ENCODE measurements at places on chromosomes 6 and 20.

DNA sequence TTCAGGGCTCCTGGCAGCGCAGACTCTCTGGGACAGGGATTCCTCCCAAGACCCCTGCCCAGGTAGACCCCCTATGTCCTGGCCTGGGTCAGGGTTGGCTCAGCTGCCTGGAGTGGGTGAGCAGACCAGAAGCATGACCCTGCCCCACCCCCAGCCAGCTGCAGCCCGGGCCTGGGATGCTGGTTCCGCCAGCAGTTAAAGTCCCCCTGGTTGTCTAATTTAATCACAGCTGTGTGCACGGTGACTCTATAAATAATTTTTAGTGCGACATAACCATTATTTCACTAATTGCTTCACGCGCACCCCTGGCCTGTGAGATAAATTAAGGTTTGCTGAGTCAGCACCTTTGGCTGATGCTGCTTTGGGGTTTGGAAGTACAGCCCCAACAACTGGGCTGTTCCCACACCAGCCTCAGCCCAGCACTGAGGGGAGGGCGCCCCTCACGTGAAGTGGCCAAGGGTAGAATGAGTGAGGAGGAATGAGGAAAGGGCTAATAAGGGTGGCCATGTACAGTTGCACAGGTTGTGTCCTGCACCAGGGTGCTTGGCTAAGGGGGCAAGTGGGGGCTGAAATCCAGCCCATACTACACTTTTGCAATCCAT lies 26.1 kb upstream of the CDH22 start:
- no peak for DNase-seq

GRCh38 chr6:133277900-133278545 lies 36.9 kb downstream of the EYA4 start:
- no peak for DNase-seq

DNA sequence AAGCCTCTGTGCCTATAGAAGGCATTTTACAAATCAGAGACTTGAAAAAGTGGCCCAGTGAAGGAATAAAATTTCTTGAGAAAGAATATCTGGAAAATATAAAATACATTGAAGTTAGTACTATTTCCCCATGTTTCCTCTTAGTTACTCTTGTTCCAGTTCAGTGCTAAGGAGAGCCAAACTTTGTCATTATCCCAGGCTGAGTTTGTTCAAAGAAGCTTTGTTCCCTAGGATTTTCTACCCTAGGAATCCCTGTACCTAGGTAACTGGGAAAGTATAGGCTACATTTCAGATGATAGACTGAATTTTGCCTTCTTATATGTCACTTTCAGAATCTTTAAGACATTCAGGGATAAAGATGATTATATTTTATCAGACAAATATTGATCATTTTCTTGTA lies 1395.7 kb upstream of the MAP3K7 start:
- DNase-seq, result no peak

DNA sequence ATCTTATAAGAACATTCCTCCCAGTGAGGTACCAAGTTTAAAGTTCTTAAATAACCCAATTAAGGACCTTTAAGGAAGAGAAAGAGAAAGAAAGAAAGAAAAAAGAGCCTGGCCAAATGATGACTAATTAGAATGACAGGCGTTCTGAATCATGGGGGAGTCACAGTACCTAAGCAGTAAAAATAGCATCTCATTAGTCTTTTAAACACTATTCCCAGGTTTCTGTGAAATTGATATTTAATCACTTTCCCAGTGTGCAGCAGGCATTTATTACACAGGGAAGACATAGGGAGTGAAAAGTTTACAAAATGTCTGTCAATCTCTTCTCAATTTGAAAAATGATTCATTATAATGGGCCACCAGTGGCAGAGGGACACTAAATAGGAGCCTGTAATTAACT lies 251.4 kb upstream of the MANEA start:
- no peak for DNase-seq

DNA sequence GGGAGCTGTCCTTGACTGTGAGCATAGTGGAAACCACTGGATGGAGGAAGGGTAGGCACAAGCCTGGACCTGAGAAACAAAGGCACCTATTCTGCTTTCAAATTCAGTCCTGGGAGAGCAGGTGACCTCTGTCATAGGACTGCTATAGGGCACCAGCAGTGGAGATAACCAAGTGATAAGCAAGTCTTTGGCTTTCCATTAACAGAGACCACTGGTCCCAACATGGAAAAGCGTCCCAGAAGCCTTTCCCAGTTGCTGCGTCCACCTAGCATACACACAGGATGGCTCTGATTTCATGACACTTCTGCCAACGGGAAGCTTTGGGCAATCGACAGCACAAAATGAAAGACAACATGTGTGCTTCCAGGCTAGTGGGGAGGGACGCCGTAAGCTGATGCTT lies 8.9 kb downstream of the SLC22A3 start:
- no peak for DNase-seq

DNA sequence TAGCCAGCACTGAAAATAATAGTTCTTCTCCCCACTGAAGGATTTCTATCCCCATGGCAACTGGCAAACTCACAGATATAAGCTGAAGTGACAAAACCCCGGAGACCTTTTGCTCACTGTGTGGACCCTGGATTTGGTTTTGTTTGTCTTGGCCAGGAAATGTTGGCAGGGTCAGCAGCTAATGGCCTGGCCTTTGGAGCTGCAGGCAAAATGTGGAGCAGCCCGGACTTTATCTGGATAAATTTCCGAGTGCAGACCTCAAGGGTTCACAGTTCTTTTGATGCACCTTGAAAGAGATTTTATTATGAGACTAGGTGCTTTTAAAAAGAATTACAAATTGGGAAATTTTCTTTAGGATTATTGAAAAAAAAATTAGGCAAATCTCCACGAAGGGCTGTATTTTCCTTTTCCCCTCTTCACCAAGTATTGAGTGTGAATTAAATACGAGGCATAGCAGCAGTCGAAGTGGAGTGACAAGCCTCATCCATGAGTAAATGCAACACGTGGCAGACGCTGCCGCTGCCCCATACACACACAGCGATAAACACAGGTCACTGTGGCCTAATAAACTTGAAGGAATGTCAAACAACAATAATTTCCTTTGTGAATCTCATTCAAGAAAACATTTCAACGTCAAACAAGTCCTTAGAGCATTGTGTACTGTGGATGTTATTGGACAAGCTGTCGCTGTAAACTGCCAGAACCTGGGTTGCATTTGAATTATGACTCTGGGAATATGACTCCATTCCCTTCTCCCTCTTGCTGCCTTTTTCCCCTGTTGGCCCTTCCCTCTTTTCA lies 35.1 kb upstream of the CCN6 start:
- no peak for DNase-seq

- DNase-seq, result no peak
Measured at GRCh38 chr20:41552295-41553068, 65.7 kb downstream of the CHD6 start.

DNA sequence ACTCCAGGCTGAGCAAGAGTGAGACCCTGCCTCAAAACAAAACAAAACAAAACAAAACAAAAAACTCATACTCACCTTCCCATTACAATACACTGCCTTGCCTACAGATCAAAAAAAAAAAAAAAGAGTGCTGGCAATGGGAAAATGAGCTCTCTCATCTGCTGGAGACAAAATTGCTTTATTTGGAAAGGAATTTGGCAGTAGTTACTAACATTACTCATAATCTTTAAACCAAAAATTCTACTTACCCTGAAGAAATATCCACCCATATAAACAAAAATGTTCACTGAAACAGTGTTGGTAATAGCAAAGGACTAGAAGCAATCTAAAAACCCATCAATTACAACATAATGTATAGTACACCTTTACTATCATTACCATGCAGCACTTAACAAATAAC lies 120.4 kb downstream of the RNGTT start:
- no peak for DNase-seq

- DNase-seq, result no peak
Measured at GRCh38 chr20:23081263-23081819, 4.8 kb downstream of the CD93 start.

GRCh38 chr20:16100767-16101166 lies 472.5 kb downstream of the KIF16B start:
- no peak for DNase-seq

DNA sequence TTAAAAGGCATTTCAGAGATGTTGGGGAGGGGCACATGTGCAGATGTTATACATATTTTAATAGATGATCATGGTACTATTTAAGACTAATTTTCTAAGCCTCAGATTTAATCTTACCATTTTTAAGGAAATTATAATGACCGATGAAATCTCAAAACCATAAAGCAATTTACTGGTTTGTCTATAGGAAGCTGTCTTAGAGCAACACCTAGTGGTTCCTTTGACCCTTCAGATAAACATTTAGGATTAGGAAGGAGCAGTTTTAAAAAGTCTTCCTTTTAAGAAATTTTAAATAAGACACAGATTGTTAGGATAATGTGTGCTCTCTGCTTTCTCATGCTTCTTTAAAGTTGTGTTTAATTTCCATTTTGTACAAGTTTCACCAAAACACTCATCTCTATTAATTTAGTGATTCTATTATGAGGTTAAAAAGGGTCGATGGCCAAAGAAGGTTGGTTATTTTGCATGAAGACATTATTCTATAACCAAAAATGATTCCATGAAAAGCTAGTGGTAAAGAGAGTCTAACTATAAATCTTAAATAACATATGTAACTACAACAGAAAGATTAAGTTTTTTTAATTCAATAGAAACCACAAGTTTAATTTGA lies 376.4 kb downstream of the HACE1 start:
- no peak for DNase-seq

- no peak for DNase-seq
Measured at GRCh38 chr20:54293526-54293925, 85.6 kb downstream of the PFDN4 start.

- DNase-seq, result no peak
Measured at GRCh38 chr6:101450901-101451300, 57.4 kb downstream of the GRIK2 start.

DNA sequence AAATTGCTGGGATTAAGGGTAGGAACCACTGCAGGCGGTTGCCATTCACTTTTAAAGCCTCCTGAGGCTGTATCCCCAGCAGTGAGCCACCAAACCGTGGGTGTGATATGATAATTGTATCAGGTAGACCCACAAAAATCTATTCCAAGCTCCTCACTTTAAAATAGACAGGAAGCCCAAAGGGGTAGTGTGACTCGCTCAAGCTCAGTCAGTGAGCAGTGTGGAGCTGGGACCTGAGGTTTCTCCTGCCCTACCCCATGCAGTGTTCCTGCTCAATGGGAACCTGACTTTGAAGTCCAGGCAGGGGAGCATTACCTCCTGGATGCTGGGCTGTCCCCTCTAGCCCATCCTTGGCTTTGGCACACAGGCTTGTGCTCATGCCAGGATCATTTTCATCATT lies 14.9 kb upstream of the MAPRE1 start:
- DNase-seq, result no peak

- DNase-seq, result peak; percentile 34
Measured at GRCh38 chr20:59571551-59572314, 32.6 kb upstream of the PHACTR3 start.

DNA sequence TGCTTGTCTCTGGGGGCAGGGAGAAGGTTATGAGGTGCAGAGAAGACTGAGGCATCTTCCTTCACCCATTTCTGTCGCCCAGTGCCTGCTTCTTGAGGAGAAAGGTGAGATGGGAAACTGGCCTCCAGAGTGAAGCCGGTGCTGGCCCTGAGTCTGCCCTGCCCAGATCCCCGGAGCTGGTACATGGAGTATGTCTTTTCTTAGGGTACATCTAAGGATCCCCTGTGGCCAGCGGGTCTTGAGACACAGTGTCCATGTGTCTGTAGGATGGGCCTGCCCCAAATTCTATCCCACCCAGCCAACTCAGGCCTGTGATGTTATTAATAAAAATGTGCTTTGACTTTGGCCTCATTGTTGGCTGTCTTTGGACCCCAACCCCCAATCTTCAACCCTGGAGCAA lies 8.8 kb upstream of the BAK1 start:
- DNase-seq, result no peak

- DNase-seq, result no peak
Measured at GRCh38 chr6:25028328-25028727, 92.6 kb upstream of the RIPOR2 start.

DNA sequence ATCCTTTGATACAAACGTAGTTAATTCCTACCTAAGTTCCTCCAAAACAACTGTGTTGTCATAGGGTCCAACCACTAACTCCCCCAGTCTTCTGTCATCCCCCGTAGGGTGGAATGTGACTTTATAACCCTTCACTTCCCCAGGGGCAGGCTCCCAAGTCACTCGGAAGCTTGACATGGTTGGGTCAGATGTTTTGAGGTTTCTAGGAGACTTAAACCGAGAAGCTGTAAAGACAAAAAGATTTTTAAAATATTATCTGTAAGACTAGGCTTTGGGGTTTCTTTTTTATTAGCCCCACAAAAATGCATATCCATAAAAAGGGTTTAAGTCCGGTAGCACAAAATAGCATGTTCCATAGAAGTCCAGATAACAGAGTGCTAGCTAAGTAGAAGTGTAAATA lies 50.2 kb downstream of the COL12A1 start:
- DNase-seq, result no peak

GRCh38 chr6:9623228-9623832 lies 791.5 kb downstream of the TFAP2A start:
- no peak for DNase-seq

DNA sequence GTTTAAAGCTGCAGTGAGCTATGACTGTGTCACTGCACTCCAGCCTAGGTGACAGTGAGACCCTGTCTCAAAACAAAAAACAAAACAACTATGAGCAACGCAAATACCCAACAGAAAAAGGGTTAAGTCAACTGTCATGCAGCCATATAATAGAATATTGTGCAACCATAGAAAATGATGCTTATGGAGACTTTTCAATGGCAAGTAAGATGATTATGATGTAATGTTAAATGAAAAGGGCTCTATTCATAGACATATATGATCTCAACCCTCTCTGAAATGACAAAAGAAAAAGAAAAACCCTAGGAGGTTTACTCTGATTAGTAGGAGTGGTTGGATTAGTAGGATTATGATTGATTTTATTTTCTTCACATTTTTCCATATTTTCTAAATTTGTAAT lies 41.3 kb upstream of the TBC1D7 start:
- no peak for DNase-seq

DNA sequence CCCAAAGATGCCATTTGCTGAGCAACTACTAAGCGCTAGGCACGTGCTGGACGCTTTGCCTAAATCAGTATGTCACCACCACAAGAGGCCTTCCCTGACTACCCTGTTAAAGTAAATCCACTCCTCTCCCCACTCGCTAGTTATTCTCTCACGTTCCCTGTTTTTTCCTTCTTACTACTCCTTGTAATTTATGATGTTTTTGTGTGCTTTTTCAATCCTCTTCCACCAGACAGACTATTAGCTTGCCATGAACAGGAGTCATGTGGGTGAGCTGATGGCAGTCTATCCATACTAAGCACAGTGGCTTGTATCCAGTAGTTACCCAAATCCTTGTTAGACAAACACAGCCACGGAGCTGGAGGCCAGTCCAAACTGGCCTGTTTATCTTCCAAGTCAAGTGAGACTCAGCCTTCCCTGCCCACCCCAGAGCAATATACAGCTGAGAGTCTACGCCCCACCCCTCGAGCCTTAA lies 41.2 kb downstream of the C6orf132 start:
- DNase-seq, result no peak

- no peak for DNase-seq
Measured at GRCh38 chr6:3176562-3177355, 19.4 kb upstream of the TUBB2A start.

DNA sequence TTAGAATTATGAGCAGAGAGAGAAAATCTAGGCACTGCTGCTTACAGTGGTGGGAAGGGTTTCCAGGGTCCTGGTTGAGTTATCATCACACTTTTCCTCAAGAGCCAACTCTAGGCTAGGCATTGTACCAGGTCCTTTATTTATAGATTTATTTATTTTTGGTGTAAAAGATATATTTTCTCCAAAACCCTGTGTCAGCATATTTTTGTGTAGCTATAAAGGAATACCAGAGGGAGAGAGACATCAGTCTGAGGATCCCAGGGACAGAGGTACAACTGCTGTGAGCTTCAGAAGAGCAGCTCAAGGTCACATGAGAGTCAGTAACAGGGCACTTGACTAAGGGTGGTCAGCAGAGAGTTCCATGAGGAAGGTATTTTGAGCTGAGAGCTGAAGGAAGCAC lies 159.7 kb downstream of the SLC35B3 start:
- DNase-seq, result no peak
